ENCODE measurements at places on chromosomes 12 and 14.

DNA sequence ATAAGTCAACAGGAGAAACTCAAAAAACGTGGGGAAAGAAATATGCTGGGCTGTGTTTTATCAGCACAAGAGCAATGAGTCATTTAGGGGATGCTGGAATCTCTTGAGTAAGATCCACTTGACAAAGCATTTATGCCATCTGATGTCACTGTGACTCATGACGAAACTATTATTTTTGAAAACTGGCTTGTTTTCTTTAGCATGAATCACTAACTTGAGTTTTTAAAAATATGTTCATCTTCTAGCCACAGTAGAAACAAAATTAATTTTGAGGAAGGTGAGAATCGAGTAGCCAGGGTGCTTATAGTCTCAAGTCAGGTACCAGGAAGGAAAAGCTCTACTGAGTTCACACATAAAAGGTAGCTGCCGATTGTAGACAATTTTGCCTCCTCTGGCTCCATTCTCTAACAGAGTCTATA lies 456.2 kb upstream of the MGAT4C start:
- DNase-seq = no peak

DNA sequence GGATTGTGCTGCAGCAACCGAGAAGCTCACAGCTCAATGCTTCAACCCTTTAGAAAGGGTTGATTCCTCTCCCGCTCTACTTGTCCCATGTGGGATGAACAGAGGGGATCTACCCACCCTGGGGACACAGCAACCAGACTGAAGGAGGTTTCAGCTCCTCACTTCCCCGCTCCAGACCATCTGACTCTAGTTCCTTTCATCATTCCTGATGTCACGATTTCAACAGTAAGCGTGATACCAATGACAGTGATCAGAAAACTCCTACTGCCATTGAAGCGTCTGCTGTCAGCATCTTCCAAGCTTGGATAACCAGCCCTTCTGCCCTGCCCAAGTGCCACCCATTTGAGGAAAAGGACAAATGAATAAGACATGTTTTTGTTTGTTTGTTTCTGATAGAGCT lies 14.3 kb downstream of the SERPINA1 start:
- DNase-seq = no peak

DNA sequence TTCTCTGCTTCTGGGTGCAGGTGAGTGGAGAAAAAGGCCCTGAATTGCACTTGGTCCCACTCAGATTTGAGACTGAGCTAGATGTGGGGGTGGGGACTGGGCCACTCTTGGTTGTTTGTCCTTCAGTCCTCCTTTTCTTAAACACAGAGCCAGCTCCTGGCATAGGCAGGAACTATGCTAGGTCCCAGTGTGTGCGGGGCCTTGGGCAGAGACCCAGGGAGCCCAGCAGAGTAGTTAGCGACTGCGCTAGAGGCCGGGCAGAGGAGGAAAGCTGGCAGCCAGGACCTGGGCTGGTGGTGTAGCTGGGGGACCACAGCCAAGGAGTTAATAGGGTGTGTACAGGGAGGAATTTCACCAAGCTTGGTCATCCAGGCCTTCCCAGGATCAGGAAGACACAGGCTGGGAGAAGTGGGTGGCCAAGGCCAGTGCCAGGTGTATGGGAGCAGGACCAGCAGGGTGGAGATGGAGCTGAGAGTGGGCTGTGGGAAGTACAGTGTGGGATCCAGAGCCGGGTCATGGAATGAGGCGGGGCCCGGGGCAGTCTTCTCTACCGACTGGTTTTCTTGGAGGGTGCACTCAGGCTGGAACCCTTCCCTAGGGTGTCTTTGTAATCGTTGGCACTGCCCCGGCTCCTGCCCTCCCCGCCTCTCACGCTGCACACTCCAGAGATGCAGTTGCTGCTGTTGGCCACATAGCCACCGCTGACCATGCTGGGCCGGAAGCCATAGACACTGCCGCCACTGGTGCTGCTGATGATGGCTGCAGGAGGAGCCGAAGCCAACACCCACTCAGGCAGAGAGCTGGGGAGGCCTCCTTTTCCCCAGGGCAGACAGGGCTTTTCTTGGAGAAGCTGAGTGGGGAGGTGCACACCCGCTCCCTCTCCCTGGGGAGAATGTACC lies 8.7 kb downstream of the KRT71 start:
- DNase-seq = no peak

DNA sequence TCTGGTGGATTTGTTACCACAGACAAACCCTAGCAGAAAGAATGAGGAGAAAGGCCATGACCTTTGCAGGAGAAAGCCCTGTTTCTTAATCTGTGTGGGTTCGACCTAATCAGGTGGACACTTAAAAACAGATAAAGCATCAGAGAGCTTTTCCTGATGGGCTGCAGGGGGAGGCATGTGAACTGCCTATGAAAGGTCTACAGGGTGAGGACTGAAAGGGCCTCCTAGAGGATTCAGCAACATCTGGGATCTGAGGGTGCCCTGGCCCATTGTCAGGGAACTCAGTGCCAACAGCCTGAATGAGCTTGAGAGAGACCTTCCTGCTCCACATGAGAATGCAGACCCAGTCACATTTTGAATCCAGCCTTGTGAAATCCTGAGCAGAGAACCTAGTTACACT lies 178.8 kb upstream of the DDHD1 start:
- no peak for DNase-seq

DNA sequence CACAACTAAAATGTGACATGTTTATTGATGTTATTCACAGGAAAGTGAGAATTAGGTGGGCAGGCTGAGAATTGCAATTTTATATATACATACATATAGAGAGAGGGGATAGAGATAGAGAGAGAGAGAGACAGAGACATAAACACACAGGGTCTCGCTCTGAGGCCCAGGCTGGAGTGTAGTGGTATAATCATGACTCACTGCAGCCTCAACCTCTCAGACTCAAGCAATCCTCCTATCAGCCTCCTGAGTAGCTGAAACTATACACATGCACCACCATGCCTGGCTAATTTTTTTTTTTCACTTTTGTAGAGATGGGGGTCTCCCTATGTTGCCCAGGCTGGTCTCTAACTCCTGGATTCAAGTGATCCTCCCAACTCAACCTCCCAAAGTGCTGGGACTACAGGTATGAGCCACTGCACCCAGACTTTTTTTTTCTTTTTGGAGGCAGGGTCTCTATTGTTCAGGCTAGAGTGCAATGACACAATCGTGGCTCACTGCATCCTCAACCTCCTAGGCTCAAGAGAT lies 49.1 kb downstream of the R3HDM2 start:
- DNase-seq = no peak

DNA sequence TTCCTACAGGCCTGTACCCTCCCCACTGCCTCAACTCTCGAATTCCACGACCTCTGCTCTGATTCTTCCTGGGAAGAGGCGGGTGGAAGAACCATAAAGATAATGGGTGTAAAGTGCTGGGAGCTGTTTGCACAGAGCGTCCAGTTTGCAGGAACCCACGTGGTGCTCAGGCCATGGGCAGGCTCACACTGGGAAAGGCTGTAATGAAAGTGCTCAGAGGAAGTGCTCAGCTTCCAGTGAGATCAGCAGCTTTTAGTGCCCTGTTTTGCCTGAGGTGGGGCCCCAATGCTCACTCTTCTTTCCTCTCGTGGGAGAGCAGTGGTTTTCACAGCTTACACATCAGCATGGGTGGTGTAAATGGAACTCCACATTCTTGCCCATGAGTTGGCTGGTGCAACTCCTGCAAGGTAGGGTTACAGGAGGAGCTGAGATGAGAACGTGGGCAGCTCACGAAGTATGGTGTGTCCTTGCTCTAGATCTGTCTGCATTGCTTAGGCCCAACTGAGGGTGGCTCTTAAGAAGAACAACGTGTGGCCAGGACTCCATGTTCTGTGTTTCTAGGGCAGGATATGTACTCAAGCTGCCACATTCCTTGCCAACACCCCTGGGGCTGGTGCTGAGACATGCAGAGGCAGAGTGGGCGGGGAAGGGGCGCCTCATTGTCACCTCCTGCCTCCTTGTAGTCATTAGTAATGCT lies 2.9 kb downstream of the TMEM63C start:
- DNase-seq = no peak

- DNase-seq = no peak
Observed at GRCh38 chr12:7310070-7310469, 6.2 kb downstream of the ACSM4 start.
